ENCODE measurements at places on chromosomes 5 and 9.

DNA sequence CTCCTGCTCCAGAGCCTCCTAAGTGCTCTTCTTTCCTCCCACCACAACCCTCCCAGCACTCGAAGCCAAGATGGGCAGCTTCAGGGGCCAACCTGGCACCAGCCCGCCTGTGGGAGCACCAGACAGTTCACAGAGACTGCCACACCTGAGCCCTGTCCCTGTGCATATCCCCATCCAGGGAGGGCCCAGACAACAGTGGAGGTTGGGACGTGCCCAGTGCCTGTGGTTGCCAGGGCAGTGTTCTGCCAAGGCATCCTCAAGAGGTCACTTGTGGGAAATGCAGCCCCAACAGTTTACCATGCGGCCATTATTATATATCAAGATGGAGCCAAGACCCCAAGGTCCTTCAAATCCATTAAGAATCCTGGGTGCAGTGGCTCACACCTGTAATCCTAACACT lies 23.0 kb upstream of the TRIO start:
- no peak for DNase-seq

DNA sequence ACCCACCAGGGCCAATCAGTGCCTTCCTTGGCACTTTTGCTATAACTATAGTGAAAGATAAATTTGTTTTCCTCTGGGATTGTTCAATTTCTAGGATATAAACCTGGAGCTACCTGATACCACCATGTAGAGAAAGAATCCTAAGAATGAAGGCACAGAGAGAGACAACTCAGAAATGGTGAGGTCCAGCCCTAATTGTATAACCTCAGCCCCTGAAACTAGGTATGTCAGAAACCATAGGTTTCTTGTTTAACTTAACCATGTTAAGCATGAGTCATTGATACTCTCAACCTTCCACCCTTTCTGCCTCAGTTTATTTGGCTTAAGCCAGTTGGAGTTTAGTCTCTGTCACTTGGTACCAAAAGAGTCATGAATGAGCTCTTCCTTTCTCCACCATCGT lies 4.6 kb upstream of the SPZ1 start:
- DNase-seq, result no peak

- peak; percentile 9 for DNase-seq
Observed at GRCh38 chr9:73683862-73684591, 532.4 kb downstream of the ANXA1 start.

DNA sequence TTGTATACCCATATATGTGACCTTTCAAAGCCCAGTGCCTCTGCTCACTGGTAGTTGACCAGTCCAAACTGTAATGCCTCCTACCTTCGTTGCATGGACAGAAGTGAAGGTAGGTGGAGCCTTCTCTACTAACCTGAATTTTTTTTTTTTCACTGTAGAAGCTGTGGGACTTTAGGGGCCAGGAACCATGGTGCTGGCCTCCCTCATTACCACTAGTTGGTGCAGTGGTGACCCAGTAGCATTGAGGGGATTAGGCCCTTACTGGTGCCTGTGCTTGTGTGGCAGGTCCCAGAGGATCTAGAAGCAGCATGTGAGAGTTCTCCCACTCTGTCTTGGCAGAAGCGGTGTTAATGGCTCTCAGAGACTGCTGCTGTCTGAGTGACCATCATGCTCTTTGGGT lies 2.3 kb downstream of the RALGPS1 start:
- peak; percentile 33 for DNase-seq

GRCh38 chr5:123805300-123805699 lies 293.3 kb downstream of the CSNK1G3 start:
- no peak for DNase-seq

DNA sequence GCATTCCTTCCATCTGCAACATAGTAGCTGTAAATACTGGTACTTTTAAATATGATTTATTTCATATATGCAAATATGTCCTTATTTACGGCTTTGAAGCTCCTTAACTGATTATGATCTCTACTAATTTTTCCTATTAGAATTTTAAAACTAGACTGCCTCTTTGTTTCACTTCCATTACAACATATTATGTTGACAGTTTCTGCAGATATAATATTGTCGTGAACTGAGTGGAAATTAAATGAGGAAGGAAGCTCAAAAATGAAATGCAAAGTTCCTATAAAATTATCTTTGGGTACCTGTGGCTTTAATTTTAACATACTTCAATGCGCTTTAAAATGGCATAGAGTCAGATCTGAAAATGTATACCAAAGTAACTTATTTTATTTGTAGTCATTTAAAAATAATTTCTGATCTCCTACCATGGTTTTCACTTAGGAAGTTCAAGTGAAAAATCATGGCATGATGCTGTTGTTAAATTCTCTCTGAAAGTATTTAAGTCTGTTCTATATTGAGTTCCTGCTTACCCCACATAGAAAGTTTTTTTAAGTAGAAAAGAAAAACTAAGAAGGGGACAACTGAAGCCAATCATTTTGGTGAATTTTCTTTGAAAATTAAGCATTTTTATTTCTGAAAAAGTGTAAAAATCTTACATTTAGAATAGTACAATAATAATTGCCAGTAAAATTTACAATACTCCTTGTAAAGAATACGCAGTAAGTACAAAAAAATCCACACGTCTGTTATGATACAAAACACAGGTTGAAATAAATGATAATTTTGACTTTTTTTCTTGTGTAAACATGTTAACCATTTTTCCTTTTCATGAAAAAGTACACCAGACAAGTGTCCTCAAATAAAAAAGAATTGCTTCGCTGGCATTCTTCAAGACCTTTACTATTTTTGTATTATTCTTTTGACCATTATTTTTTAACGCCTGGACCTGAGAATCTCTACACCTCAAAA lies 2.6 kb downstream of the FOXD1 start:
- no peak for DNase-seq

DNA sequence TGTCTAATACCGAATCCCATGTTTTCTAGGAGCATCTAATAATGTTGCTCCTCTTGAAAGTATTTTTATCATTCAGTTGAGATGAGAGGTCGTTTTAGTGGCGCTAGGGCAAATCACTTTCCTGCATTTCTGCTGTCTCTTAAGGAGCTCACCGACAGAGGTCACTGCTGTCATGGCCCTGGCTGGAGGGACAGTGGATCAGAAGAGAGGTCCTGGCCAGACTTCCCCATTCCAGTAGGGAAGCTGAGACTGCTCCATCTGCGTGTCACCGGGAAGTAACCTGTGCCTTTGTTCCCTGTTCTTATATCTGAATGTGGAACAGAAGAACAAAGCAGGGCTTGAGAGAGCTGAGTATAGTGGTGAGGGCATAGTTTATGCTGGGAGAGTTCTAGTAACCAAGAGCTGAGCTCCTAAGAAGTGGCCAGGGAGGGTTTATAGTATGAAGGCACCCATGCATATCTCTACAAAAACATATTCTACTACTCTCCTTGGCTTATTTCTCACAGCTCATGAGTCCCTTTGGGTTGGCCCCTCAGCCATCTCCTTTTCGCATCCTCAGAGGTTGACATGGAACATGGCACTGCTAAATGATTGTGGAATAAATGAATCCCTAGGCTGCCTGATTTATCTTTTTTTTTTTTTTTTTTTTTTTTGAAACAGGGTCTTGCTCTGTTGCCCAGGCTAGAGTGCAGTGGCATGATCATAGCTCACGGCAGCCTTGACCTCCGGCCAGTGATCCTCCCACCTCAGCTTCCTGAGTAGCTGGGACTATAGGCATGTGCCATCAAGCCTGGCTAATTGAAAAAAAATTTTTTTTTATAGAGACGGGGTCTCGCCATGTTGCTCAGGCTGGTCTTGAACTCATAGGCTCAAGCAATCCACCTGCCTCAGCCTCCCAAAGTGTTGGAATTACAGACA lies 27.2 kb downstream of the ATP6V0E1 start:
- peak; percentile 35 for DNase-seq

- peak; percentile 11 for DNase-seq
Observed at GRCh38 chr5:116237917-116238500, 153.2 kb downstream of the COMMD10 start.

- DNase-seq, result peak; percentile 91
Observed at GRCh38 chr5:177599731-177600507, at the start of gene B4GALT7. B4GALT7 (plus strand) TSS chr5:177600132; CDS start chr5:177600211, 79 bp downstream.

DNA sequence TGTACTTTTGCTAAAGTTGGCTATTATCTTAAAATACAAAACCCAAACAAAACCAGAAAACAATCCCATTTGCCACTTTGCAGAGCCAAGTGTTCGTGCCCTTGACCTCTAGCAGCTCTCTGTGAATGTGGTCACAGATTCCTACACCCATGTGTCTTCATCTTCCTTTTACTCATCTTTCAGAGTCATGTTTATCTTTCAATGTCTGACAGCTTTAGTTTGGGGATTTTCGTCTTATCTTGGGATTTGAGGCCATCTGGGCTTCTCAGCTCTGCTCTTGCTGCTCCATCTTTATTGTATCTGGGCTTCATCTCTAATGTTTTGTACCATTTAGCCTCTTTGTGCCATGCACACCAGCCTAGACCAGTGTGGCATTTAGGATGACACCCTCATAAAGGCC lies 81.0 kb downstream of the DAPK1 start:
- no peak for DNase-seq

GRCh38 chr9:79003514-79003913 lies 568.3 kb upstream of the TLE4 start:
- DNase-seq, result no peak

- peak; percentile 87 for DNase-seq
Observed at GRCh38 chr9:36401164-36401740, 1.2 kb upstream of the RNF38 start.

GRCh38 chr9:132793606-132794580 lies 84.2 kb downstream of the AK8 start:
- DNase-seq, result no peak

GRCh38 chr5:170121321-170121720 lies 15.6 kb downstream of the FOXI1 start:
- DNase-seq, result no peak

DNA sequence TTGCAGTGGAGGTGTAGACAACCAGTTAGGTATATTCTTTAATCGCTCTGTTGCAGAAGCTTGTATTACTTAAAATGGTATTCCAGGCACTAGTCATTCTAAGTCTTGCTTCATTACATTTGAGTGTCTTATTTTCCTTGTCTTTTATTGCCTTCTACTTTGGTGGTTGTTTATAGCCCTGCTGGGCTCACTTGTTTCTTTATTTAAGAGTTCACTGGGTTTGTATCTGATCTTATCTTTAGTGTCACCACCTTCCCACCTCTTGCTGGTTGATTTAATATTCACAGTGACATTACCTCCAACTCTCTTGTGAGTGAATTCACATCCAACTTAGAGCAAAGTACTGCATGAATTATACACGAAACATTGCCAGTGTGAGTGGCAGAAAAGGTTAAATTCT lies 83.6 kb upstream of the BNC2 start:
- DNase-seq, result peak; percentile 13

- DNase-seq, result no peak
Observed at GRCh38 chr9:89442501-89442978, 55.4 kb downstream of the SEMA4D start.

- no peak for DNase-seq
Observed at GRCh38 chr5:84273517-84273883, 111.2 kb downstream of the EDIL3 start.

GRCh38 chr5:1448511-1449011 lies 3.3 kb upstream of the SLC6A3 start:
- DNase-seq, result no peak

DNA sequence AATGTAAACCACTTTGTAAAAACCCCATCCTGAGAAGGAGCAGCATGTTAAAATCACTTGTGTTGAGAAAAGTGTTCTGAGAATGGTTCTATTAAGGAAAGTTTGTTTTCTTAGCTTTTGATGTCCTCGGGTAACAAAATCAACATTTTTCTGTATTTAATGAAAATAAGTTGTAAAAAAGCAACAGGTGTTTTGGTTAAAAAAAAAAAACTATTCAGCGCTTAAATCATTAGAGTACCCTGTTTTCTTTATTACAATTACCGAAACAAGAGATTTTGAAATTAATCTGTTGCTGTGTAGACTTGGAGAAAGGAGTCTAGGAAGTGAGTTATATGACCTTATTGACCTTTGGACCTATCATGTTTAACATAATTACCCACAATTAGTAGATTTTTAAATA lies 167.7 kb downstream of the XRCC4 start:
- no peak for DNase-seq

DNA sequence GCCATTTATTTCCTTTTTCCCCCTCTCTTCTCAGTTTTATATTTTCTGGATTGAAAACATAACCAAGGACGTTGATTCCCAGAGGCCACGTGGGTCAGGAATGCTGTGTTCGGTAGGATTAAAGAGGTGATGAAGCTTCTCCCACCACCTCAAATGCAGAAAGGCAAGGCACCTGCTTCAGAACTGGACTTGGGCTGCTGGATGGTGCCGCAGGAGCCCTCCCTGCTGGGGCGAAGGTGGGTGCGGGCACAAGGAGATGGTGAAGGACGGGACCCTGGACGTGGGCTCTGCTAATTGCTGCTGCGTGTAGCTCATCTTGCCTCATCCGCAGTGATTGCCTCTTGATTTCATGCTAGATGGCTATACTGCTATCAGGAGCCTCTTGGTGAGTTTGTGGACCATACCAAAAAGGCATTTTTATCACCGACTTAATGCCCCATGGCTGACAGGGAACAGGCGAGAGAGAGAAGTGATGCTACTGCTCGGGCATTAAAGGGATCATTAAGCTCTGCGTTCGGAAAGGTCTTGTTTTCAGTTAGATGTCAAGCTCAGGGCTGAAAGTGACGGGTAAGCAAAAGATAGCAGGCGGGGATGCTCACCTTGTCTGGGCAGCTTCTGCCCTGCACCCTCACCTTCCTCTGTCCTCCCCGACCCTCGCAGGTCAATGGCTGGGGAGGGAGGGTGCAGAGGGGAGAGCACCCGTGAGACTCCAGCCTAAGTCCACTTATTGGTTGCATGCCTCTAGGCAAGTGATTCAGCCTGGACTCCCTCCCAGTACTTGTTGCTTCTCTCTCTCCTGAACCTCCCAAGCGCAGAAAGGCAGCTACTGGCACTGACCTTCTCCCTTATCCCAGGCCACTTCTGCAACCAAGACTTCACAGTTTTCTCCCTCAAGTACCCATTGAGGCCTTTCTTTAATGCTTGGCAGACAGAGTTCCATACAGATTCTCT lies 71.6 kb upstream of the FSTL4 start:
- no peak for DNase-seq

DNA sequence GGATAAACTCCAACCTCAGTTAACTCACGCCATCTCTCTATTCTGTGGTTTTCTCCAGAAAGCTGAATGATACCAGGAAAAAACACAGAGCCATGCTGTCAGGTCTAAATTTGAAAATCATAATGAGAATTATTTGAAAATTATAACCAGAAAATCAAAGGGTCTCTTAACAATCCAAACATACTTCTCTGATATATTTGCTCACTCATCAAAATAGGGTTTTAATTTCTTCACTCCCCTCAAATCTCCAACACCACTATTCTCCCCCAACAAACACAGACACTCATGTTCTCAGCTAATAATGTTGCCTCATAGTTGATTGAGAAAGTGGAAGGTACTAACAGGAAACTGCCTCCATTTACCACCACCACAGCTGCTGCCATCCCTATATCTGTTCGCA lies 375.5 kb downstream of the TLE1 start:
- no peak for DNase-seq

GRCh38 chr9:115398996-115399395 lies 281.0 kb upstream of the TNC start:
- no peak for DNase-seq

GRCh38 chr5:96814041-96814440 lies 6.3 kb upstream of the ERAP1 start:
- no peak for DNase-seq

GRCh38 chr9:6566409-6567139 lies 79.0 kb downstream of the GLDC start:
- no peak for DNase-seq
